ENCODE measurements at places on chromosomes 6 and 20.

GRCh38 chr6:80465513-80465912, 359.0 kb downstream of the BCKDHB start:
- no peak for DNase-seq

DNA sequence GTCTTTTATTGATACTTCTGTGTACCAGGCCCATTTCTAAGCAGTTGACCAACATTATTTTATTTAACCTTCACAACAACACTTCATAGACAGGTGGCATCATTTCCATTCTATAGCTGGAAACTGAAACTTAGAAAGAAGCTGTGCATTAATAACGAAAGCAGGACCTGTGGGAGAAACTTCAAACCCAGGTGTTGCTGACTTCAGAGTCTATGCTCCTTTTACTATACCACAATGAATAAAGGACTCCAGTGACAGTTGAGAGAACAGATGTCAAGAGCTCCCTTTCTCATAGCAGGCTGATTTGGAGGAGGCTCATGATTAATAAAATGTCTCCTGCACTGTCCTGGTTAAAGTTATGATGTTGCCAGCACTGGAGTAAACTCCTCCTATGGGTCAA, 56.6 kb upstream of the POU3F2 start:
- DNase-seq: no peak

- no peak for DNase-seq
These were observed 1.9 kb downstream of the GDF5 start for GRCh38 chr20:35436177-35436573.

DNA sequence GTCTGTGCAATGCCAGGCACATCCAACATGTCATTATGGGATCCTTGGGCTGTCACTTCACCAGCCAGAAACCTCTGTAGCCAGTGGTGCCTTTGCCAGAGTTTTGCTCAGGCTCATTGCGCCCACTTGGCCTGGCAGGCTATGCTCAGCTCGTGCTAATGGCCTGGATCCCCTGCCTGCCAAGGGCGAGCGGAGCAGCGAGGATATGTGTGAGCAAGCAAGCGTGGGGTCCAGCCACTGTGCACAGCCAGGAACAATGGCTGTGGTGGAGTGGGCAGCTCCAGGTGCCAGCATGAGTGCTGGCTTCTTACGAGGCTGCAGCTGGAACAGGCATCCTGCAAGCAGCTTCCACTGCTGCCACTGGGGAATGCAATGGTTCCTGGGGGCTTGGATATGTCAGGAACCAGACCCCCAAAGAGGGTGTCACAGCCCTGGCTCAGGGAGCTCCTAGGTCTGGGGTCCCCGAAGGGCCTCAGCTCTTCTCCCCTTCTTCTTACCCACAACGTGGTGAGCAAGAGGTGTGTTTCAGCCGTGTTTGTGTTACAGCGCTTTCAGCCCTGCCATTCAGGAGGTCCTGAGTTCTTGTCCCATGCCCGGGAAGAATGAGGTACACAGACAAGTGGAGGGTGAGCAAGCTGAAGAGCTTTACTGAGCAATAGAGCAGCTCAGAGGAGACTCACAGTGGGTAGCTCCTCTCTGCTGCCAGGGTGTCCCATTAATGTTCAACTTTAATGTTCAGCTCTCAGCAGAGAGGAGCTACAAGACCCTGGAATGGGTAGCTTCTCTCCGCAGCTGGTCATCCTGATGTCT, 22.3 kb upstream of the TOP1 start:
- no peak for DNase-seq

- DNase-seq: no peak
These were observed 22.3 kb upstream of the CEP162 start for GRCh38 chr6:84249724-84250123.

DNA sequence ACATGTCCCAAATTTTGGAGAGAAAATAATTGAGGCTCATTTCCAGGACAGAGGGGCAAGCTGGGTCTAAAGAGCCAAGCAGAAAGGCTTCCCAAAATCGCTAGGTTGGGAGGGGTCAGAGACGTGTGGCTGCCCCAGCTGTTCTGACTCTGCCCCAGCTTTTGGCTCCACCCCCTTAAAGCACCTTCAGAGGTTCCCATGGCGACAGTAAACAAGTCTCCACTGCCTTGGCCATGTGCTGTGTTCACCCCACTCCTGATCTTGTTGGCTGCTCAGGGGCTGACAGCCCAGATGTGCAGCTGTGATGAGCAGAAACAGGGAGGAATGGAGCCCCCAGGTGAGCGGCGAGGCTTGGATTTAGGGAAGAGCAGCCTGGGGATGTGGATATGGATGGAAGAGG, 72.8 kb upstream of the SPTLC3 start:
- no peak for DNase-seq

DNA sequence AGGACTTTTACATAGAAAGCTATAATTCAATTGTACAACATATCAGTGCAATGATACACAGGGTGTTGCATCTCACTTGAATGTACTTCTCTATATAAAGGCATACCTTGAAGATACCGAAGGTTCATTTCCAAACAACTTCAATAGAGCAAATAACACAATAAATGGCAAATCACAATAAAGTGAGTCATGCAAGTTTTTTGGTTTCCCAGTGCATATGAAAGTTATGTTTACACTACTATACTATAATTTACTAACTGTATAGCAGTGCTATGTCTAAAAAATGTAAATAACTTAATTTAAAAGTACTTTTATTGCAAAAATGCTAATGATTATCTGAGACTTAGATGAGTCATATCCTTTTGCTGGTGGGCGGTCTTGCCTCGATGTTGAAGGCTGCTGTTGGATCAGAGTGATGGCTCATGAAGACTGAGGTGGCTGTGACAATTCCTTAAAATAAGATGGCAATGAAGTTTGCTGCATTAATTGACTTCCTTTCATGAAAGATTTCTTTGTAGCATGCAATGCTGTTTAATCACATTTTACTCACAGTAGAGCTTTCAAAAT, 188.8 kb downstream of the TASP1 start:
- DNase-seq: no peak

DNA sequence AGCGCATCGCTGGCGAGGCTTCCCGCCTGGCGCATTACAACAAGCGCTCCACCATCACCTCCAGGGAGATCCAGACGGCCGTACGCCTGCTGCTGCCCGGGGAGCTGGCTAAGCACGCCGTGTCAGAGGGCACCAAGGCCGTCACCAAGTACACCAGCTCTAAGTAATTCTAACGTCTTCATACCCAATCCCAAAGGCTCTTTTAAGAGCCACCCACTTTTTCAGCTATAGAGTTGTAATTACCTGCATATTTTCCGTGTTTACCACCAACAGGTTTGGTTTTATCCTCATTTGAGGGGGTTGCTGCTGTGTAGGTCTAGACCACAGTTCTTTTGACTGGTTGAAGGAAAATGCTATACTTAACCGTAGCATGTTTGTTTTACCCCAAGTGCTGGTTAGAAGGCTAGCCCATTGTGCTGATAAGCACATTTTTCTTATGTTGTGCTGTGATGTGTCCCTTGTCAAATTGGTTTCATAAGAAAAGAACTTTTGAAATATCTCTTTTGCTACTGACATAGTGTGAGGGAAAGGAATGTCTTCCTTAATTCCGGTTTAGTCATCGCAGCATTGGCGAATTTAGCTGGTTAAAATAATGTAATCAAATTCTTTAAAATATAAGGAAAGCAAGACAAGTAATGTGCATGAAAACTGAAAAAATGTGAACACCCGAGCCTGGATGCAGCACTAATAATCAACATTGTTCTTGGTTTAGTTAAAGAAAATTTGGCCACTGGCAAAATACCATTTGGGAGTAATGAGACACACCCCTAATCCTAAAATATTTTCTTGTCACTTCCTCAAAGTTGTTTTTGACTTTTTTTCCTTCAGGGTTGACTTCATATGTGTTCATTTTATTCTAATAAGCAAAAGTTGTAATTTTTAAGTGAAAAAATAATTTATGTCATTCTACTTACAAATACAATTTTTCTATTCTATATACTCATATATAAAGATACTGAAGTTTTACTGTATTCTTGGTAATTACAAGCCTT, 112.8 kb downstream of the HFE start:
- no peak for DNase-seq

GRCh38 chr6:74222768-74223333, 526.8 kb downstream of the CD109 start:
- DNase-seq: no peak

- DNase-seq: no peak
These were observed 171.7 kb downstream of the CLIC5 start for GRCh38 chr6:45843848-45844521.

DNA sequence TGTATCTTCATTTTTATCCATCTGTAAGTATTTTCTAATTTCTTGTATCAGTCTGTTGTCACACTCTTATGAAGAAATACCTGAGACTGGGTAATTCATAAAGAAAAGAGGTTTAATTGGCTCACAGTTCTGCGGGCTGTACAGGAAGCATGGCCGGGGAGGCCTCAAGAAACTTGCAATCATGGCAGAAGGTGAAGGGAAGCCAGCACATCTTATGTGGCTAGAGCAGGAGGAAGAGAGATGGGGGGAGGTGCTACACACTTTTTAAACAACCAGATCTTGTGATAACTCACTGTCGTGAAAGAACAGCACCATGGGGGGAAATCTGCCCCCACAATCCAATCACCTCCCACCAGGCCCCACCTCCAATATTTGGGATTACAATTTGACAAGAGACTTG, 10.9 kb upstream of the BCKDHB start:
- no peak for DNase-seq

DNA sequence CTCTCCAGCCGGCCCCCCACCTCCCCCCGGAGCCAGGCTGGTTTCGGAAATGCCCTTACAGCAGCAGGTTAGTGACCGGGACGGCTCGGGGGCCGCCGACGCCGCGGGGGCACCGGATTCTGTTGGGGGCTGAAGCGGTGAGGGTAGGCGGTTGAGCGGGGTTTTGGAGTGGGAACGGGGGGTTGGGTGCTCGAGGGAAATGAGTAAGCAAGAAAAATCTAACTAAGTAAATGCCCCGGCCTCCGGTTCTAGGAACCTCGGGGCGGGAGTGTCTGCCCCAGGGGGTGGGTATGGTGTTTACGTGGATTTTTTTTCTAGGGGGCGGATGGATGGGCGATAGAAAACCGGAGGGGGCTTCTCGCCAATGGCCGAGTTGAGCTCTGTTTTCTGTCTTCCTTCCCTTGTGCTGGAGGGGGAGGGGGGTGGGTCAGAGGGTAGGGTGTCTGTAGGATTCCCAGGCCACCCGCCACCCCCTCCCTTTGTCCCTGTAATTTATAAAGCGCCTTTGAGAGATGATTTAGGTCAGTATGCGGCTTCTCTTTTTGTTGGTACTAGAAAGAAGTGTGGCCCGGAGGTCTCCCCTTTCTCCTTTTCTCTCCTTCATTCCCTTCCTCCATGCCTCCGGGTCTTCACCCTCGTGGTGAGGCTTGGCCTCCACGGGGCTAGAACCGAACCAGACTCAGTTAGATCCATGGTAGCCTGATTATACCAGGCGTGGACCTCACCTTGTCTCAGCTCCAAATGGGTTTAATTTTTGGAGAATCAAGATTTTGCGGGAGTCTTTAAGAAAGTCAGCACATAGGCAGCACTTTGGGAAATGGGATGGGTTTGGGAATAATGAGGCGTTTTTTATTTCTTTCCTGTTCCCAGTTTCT, 2.3 kb downstream of the E2F3 start:
- peak; percentile 50 for DNase-seq

DNA sequence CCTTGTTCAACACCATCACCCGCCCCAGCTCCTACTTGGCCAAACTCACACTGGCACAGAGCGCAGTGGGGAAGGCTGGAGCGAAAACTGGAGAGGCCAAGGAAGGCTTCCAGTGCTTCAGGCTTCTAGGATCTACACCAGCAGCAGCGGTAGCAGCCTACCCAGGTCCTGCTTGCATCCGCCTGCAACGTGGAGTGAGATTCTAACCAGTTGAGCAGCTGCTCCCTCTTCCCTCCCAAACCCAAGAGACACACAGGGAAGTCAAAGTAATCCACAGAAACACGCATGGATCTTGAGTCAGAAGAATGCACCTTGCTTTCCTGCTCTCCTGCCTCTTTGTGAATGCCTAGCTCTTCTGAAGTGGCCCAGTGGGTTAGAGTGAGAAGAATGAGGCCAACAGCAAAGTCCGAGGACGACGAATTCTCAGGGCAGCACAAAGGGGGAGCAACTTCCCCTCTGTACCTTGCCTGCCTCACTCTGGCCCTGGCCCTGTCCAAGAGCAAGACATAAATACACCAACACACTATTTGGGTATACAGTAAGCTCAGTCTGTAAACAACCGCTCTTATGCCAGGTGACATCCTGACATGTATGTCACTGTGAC, 95.9 kb upstream of the FOXQ1 start:
- DNase-seq: no peak

- no peak for DNase-seq
These were observed 73.2 kb downstream of the ROS1 start for GRCh38 chr6:117352466-117353081.
